ENCODE measurements at places on chromosomes 11 and 22.
A peak's percentile ranks its signal among the peaks of the same experiment; 100 is the strongest.

DNA sequence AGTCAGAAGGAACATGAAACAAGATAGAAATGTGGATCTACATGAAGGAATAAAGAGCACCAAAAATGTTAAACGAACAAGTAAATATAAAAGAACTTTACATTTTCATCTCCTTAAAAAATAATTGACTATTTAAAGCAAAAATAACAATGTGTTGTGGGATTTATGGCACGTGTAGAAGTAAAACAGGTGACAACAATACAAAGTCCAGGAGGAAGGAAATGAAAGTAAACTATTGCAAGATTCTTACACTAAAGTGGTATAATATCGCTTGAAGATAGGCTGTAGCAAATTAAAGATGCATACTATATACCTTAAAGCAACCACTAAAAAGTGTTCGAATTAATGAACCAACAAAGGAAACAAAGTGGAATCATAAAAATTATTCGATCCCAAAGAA lies 5.5 kb downstream of the VPS37C start:
- no peak for DNase-seq

GRCh38 chr11:89490602-89490980 lies 584 bp downstream of the NOX4 start:
- no peak for DNase-seq

GRCh38 chr11:45333001-45333971 lies 47.1 kb upstream of the SYT13 start:
- peak; percentile 73 for DNase-seq

DNA sequence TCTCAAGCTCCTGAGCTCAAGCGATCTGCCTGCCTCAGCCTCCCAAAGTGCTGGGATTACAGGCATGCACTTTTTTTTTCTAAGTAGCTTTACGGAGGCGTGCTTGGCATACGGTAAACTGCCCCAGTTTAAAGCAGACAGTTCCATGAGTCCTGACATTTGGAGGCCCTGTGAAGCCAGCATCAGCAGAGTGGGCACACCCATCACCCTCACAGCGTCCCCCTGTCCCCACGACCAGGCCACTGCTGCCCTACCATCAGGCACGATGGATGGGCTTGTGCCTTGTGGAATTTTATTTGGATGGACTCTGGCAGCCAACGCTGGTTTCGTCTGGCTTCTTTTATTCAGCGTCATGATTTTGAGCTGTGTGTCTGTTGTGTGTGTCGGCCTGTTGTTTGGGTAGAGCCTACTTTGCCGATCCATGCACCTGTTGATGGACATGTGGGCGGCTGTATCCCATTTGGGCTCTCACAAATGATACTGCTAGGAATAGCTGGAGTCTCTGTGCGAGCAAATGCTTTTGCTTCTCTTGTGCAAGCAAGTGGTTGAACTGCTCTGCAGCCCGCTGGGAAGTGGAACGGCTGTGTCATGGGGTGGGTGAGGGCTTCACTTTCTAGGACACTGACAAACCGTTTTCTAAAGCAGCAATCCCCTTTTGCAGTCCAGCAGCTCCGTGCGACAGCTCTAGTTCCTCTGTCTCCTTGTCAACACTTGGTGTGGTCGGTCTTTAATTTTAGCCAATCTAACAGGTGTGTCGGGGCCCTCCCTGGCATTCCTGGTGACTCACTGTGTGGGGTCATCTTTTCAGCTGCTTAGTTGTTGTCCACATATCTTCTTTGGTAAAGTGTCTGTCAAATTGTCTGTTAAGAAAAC lies 23.8 kb downstream of the KCNQ1 start:
- DNase-seq, result no peak

DNA sequence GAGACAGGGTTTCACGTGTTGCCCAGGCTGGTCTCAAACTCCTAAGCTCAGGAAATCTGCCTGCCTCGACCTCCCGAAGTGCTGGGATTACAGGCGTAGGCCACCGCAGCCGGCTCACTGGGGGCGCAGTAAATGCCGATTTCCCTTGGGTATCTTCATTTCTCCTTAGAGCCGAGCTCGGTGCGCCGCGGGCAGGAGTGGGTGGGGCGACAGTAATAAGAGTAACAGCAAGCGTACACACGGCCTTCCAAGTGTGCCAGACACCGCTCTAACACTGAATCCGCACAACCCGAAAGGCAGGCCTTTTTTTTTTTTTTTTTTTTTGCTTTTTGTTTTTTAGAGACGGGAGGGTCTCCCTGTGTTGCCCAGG lies 500 bp upstream of the ADSL start:
- peak; percentile 27 for DNase-seq

GRCh38 chr22:37362621-37363020 lies 64.7 kb downstream of the ELFN2 start:
- no peak for DNase-seq

DNA sequence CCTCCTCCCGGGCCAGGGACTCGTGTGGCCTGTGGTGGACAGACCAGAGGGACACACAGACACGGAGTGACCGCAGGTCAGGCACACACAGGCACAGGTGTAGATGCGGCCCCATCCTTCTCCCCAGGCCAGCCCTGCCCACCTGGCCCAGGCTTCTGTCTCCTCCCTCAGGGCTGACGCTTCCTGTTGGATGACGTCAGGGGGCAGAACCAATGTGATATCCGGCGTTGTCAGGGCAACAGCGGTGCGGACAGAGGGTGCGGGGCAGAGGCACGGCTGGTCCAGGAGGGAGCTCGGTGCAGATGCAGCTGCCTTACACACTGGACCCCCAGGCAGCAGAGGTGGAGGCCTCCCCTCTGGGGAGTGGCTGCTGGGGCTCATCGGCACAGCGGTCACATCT lies 2.9 kb upstream of the TUBGCP6 start:
- DNase-seq, result peak; percentile 75

DNA sequence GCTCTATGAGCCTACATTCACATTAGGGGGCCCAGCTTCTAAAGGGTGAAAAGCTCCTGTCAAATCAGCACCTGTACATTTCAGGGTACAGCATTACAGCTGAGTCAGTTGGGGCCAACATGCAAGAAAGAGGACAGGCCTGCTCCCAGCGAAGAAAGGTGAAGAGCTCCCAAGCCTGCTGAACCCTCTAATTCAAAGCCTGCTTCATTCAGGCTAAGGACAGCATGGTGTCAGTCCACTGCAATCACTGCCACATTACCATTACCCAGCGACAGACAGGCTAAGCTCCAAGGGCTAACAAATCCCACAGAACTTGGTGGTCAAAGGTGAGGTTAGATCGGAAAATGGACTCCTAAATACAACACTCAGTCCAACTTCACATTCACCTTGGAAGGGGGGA lies 65.4 kb upstream of the CHRM4 start:
- DNase-seq, result no peak

All from fibroblast of pulmonary artery (primary cell).